NCI-H2107 (cell line): ENCODE measurements at places on chromosomes 7 and 10.

- peak; percentile 41 for DNase-seq
Measured at GRCh38 chr10:100562008-100562672, 26.4 kb downstream of the HIF1AN start.

DNA sequence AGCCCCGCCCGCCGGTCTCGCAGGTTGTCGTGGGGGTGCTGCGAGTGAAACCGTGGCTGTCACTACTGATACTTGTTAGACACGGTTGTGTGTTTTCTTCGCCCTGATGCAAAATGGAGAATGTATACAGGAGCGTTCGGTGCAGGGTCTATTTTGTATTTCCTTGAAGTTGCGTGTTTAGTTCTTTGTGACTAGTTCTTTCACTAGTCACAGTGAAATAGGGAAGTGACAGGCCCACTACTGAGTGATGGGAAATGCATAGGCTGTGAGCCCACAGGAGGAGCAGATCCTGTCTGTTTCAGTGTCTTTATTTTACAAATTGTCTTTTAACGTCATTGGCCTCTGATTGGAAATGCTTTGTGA lies 675 bp downstream of the ABRAXAS2 start:
- no peak for DNase-seq

DNA sequence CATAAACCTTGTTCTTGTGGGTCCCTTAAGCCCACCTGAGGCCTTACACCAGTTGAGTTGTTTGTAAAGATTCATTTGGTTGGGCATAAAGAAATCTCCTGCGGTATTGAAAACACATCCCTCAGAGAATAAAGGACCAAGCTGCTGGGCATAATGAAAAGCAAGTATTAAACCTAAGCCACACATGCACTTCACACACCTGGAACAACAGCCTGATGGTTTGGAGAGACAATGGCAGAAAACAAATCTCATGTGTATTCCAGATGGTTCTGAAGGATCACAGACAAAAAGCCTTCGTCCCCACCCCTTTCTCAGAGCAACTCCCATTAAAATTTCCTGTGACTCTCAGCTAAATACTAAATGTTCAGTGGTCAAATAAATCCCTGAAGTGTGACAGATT lies 44.2 kb downstream of the FEZF1 start:
- no peak for DNase-seq

GRCh38 chr10:103533827-103534226 lies 40.3 kb downstream of the NEURL1 start:
- no peak for DNase-seq

DNA sequence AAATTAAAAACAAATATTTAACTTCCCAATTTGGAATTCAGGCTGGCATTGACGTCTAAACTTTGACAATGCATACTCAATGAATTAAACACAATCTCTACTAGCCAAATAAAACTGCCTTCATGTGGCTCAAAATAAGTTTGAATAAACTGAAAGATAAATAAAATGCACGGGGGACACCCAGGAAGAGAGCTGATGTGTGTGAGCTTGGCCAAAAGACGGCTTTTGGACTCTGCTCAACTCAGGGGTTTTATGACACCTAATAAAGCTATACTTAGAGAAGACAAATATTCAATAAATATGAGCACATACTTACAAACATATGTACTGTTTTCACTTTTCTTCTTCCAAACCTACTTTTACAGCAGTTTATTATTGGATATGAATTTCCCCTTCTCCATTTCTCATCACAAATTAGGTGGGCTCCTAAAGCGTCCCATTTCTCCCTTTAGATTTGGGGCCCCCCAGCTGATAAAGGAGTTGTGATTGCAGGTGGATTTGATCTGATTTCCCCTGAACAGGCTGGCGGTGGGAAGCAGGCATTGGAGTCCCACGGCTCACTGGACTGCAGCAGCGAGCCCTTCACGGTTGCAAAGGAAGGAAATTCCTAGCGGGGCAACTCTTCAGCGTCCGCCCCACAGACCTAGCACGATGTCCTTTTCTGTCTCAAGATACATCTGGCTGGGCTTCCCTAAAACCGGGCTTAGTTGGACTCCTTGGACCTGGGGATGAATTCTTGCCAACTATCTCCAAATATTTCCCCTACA lies 79.6 kb downstream of the INSIG1 start:
- DNase-seq = no peak

DNA sequence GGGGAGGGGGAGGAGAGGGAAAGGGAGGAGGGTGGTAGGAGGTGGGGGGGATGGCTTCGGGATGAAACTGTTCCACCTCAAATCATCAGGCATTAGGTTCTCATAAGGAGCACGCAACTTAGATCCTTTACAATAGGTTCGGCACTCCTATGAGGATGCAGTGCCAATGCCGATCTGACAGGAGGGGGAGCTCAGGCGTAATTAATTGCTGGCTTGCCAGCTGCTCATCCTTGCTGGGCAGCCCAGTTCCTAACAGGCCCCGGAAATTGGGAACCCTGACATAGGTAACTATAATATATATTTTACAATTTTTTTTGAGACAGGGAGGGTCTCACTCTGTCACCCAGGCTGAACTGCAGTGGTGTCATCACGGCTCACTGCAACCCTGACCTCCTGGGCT lies 118.8 kb upstream of the SFMBT2 start:
- DNase-seq = no peak

DNA sequence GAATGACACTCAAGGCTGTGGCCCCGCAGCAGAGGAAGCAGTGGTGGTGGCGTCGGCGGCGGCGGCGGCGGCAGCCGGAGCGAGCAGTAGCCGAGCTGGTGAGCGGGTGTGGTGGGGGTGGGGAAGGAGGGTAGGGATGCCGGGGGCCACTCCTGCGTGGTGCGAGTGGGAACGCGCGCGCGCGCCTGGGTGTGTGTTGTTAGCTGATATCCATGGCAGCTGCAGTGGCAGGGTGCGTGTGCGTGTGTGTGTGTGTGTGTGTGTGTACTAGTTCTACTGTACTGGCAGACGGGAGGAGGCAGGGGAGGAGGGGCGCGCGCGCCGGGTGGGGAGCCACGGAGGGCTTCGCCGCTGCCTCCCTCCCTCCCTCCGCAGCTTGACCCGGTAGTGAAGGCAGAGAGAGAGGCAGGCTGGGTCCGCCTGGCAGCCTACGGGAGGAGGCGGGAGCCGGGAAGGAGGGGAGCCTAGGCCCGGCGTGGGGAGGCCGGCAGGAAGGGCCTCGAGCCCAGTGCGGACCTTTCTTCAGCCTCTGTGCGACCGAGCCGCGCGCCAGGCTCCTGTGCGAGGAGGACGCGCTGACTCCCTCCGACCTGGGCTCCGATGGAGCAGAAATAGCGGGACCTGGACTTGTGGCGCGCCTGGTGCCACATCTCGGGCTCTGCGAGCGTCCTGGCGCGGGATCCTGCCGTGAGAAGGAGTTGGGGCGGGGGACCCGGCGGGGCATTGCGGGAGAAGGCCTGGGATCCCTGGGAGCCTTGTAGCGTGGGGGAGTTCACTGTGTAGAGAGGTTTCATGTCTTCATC lies at the start of gene MAGI2:
Gene MAGI2, minus strand, starts transcription at position 110 of the 803 bp plus-strand sequence. CDS start 347 bp downstream, outside the sequence.
- no peak for DNase-seq

DNA sequence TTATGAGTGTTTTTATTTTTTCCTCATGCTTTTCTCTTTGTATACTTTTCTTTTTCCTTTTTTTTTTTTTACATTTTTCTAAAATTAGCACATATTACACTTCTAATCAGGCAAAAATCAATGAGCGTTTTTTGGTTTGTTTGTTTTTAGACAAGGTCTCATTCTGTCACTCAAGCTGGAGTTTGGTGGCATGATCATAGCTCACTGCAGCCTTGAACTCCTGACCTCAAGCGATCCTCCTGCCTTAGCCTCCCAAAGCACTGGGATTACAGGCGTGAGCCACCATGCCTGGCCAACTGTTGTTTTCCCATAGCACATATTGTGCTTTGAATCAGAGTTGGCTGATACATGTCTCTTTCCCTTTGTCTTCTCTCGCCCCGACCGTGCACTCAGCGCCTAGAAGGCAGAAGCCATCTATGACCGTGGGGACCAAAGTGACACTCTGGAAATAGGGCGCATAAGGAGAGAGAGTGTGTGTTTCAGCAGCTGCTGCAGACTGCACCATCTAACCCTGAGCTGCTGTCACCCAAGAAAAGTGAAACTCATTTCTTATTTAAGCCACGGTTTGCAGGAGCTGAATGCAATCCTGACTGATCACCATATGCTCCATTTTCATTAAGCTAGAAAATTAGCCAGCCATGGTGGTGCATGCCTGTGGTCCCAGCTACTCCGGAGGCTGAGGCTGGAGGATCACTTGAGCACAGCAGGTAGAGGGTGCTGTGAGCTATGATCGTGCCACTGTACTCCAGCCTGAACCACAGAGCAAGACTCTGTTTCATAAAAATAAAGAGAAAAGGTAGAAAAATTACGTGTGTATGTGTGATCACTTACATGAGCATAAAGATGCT lies 41.4 kb upstream of the GTF2I start:
- no peak for DNase-seq

DNA sequence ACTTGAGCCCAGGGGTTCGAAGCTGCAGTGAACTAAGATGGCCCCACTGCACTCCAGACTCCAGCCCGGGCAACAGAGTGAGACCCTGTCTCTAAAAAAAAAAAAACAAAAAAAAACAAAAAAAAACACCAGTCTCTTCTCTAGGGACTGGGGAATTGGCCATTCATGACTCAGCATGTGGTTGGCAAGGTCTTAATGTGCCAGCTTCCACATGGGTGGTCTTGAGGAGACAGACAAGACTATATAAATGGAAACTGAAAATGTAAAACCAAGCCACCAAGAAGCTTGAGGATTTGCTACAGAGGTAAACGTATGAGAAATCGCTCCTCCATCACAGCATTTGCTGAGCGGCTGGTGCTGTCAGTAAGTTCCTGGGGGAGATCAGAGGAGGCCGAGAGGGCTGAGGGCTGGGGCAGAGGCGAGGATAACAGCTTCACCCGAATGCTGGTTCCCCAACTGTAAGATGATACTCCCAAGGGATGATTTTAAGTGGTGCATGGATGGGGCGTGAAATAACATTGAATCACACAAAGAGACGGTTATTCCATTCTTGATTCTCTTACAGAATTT lies 128.7 kb downstream of the C10orf105 start:
- DNase-seq = no peak

DNA sequence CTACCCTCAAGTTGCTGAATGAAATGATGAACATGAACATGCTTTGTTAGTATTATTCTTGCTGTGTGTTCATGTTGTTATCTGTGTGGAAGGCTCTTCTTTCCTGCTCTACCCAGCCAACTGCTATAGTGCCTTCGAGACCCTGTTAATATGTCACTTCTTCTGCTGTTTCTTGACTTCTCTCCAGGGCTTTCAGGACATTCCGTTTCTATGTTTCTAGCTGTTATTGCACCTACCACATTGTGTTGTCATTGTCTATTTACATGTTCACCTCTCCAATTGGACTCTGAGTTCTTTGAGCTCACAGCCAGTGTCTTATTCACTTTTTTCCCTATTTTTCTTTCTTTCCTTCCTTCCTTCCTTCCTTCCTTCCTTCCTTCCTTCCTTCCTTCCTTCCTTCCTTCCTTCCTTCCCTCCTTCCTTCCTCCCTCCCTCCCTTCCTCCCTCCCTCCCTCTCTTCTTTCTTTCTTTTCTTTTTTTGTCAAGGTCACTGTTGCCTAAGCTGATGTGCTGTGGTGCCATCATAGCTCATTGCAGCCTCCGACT lies 40.4 kb downstream of the BAMBI start:
- DNase-seq = no peak

- DNase-seq = no peak
Measured at GRCh38 chr7:44158873-44159631, 17.9 kb upstream of the MYL7 start.

DNA sequence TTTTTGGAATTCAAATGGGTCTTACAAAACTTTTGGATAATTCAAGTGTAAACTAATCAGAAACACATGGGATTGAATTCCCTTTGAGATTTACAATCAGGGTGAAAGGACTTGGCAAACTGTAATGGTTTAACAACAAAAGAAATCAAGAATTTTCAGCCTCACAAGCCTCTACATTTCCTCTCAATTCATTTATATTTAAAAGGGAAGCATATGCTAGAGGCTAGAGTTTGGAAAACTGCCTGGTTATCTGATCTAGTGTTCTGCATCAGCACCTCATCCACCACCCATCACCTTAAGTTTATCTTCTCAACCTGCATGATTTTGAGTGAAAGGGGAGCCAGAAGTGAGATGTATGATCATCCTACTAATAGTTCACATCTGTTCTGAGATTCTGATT lies 120.7 kb downstream of the TES start:
- no peak for DNase-seq

- DNase-seq = no peak
Measured at GRCh38 chr7:30146127-30146612, 11.4 kb downstream of the MTURN start.

DNA sequence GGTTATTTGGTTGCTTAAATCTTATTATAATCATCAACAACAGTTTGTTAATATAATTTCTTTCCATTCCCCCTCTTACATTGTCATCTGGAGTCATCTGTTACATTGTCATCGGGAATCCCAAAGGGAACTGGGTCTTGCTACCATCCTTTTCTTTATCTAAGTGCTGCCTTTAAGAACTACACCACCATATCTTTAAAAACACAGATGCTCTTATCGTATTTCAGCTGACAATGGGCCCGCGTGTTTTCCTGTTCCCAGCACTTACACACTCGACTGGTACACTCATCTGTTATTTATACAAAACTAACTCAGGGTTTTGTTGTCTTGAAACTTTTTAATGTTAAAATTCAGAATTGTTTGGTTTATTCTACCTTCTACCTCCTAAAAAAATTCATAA lies 256.2 kb upstream of the MGMT start:
- DNase-seq = no peak

- DNase-seq = no peak
Measured at GRCh38 chr10:132918264-132918616, 24.1 kb downstream of the CFAP46 start.

DNA sequence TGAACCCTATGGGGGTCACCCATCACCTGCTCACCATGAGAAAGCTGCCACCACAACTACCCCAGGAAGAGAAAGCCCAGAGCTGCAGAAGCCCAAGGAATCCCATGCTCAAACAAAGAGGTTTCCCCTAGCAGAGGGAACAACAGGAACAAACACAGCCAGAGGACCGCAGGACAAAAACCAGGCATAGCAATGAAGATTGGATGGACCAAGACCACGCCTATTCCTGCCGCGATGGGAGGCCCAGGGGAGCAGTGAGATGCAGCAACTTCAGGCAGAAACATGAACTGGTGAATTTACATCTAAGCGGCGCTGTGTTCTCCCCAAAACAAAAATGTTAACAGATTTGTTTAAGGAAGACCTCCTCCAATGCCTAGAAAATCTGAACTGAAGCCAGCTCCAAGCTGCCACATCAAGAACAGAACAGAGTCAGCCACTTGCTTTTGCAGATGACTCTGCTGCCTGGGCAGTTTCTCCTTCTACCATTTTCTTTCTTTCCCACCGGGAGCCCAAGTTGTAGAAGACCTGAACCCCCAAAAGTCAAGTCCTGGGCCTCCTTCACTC lies 134.2 kb upstream of the NEBL start:
- DNase-seq = no peak
